ENCODE measurements at places on chromosomes 3 and 15.

GRCh38 chr3:155948476-155948875, 78.0 kb downstream of the GMPS start:
- DNase-seq = no peak

GRCh38 chr3:11567516-11568467, 75.9 kb downstream of the VGLL4 start:
- peak; percentile 56 for DNase-seq

GRCh38 chr3:110077093-110077492, 739.7 kb upstream of the DPPA4 start:
- no peak for DNase-seq

- DNase-seq = no peak
Measured at GRCh38 chr3:127069814-127070440, 87.0 kb downstream of the PLXNA1 start.

DNA sequence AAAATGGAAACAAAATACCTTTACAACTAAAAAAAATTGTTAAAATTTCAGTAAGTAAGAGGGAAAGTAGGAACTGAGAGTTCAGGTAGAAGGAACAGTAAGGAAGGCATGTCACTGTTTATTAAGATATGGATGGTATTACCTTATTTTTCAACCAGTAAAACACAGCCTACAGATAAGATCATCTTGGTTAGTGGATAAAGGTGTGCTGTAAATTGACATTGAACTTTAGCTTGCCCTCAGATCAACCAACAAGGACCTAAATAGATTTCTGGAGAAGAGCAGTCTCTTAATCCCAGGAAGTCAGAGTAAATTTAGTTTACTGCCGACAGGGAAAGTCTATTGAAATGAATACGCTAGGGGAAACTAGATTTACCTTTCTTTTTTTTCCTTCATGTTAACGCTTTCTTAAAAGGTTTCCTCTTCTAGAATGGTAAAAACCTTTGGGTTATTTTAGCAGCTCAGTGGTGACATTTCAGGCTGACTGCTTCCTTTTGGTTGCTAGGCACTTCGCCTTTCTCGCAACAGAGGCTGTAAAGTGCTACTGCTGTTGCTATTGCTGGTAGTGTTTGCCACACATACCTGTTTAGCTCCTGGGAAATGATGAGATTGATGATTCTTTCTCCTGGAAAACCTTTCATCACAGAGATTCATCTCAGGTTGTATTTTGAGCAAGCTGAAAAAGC, 12.9 kb downstream of the DZIP3 start:
- DNase-seq = no peak

GRCh38 chr3:175193815-175194518, 334.8 kb downstream of the NAALADL2 start:
- DNase-seq = peak; percentile 23

DNA sequence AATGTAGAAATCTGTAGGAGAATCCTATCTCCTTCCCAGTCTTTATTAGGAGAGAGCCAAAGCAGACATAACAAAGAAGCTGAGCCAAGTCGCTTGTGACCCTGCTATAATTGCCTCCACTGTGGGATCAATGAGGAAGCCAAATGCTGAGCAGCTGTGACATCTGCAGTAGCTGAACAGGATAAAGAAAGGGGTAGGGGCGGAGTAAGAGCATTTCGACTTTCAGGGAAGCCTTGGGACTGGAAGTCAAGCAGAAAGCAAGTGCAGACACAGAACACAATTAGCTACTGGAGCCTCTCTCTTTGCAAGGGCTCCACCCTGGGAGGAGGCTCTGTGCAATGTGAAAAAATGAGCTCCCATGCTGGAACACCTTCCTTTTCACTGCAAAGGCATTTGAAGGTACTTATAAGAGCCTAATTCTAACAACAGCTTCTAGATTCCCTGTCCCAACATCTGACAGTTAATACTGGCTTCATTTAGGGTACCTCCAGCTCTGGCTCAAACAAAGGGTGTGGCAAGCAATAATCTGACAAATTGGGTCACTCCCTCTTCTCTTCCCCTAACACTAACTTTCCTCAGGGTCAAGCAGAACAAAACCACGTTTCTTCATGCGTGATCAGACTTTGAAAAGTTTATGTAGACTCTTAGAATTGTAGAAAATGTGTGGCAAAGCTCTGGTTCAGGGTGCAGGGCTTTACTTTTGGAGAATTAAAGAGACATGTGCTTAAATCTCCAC, 166.4 kb downstream of the CADPS start:
- DNase-seq = no peak

DNA sequence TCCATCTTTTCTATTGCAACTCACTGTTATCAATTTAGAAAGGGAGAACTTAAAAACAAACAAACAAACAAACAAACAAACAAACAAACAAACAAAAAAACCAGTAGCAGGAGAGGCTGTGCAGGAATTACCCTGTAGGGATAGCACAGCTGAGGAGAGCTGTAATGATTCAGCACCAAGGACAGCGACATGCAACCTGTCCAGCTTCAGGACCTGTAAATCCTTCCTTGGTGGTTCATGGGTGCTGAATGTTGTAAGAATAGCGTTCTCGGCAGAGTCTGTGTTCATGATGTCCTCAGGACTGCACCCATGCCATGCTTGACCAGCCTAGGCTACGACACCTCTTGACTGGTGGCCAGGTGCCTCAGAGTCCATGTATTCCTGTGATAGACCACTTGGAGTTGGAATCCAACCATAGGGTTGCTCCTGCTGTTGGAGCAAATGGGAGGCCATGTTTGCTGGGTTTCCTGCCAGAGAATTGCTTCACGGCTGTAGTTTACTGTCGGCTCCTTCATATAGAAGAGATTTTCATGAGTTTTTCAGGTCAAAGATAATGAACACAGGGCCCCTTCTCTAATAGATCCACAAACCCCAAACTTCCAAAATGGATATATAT, 65.9 kb downstream of the CACNA2D3 start:
- DNase-seq = peak; percentile 17

- DNase-seq = no peak
Measured at GRCh38 chr3:52314489-52314888, 1.6 kb upstream of the DNAH1 start.

DNA sequence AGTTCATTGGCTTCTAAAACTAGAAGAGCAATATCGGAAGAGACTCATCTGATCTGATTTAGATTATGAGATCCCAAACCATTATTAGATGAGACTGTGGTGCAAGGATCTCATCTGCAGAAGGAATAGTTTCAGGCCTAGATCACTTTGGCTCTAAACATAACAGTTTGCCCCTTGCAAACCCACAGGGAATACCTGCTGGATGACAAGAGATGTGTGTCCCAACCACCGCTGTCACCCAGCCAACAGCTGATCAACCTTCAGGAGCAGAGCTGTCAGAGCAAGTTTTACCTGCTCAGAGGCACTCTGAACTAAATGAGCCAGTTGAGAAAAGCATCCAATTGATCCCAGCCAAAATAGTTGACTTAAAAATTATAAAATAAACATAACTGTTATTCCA, 64.0 kb upstream of the ST3GAL6 start:
- no peak for DNase-seq

DNA sequence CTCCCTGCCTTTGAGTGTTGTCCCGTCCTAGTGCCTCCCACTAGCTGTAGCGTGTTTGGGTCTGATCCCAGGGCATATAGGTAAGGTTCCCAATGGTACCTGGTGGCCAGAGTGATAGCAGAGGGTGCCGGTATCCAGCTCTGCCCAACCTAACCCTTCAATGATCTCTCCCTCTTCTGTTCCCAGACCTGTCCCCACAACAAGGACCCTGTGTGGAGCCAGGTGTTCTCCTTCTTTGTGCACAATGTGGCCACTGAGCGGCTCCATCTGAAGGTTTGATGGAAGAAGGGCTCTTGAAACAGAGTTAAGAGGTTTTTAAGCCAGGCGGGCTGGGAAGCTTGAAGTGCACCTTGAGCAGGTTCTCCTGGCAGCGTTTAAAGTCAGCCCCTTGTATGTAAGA, 35.5 kb downstream of the ESYT3 start:
- DNase-seq = no peak

GRCh38 chr3:42308651-42309050, 42.7 kb upstream of the CCK start:
- DNase-seq = no peak

DNA sequence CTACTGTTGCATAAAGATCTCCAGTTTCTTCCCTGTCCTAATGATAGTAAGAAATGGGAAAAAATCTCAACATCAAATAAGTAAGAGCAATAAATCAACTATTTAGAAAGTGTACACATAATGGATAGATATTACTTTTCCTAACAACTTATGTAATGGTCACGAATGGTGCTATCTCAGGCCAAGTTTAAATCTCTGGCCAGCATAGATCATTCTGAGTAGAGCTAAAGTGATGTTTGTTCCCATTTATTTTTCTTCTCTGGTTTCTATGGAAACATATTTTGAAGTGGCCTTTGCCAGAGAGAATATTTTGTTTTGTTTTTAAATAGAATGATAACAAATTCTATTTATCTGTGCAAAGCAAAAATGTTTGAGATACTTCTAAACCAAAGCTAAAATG, 249.7 kb upstream of the TTC14 start:
- no peak for DNase-seq

- DNase-seq = no peak
Measured at GRCh38 chr3:72725229-72725628, 123.0 kb downstream of the SHQ1 start.

DNA sequence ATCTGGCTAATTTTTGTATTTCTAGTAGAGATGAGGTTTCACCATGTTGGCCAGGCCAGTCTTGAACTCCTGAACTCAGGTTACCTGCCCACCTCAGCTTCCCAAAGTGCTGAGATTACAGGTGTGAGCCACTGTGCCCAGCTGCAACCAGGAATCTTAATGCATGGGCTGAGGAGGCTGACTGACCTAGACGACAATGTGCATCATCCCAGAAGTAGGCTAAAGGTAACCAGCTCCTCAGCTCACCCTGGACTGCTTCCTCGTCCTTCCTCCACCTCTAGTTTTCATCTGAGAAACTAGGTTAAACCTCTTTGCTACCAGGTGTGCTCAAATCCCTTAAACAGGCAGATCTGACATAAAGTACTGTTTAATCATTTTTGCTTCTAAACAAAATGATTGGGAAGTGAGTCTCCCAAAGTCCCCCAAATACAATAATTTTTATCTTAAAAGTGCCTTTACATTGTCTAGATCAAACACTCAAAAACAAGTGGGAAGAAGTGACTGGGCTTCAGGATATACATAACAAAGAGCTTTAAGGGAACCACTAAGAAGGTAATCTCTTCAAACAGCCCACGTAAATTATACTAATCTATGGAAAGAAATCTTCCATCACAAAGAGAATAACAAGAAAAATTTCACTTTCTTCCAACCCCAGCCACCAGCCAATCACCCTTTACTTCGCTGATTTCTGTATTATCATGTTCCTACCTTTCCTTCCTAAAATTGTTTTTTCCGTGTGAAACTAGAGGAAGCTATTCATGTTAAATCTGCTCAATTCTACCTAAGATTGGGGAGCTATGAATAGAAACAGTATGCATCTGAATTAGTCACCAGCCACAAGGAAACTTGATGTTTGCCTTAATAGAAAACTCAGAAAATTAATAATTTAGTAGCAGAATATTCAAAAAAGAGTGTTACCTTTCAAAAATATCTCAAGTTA, 34.7 kb downstream of the IGF2BP2 start:
- no peak for DNase-seq

- no peak for DNase-seq
Measured at GRCh38 chr15:40295877-40296560, 11.7 kb downstream of the PLCB2 start.

GRCh38 chr3:14274999-14275961, 96.7 kb downstream of the LSM3 start:
- no peak for DNase-seq

DNA sequence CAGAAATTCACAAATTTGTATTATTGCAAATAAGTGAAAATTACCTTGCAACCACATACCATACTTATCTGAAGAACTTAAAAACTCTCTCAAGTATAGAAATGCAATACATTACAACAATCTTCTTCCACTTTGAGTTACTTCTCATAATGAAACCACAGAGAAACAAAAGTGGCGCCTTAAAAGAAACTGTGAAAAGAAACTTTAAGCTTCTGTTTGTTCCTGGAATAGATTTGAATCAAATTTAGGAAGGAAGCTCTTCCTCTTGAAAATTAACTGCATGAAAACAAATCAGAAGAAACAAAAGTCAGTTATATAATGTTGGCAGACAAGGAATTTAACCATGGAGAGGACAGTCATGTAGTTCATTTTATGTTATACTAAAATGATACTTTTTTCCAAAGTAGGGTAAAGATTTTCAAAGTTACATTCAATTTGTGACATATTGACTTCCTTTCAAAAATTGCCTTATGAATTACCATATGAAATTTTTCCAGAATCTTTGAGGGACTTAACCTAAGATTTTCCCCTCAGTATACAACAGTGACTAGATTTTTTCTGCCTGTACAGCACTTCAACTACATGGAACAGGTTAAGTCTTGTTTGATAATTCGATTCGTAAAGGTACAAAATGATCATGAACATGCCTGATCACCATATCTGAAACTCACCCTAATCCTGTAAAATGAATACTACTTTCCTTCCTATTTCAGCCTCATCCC, 57.6 kb upstream of the TNFSF10 start:
- DNase-seq = no peak

DNA sequence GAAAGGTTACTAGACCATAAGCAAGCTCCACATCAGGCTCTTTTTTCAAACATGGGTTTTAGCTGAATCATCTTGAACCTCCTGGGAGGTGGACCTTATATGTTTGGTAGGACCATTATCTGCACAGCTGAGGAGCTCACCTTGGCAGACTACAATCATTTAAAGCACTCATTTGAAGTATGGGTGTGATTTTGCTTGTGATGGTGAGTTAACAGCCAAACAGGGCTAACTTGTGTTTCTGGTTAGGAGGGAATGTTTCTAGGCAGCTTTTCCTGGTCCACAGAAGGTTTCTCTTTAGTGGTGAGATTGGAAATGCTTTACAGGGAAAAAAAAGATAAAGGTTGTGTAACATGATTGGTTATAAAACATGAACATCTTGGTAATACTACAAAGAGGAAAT, 61.8 kb downstream of the ARHGEF26 start:
- no peak for DNase-seq

All from skeletal muscle cell (primary cell).